Cardiac fibroblast (primary cell): ENCODE measurements at places on chromosomes 2 and 18.
A peak's percentile ranks its signal among the peaks of the same experiment; 100 is the strongest.

DNA sequence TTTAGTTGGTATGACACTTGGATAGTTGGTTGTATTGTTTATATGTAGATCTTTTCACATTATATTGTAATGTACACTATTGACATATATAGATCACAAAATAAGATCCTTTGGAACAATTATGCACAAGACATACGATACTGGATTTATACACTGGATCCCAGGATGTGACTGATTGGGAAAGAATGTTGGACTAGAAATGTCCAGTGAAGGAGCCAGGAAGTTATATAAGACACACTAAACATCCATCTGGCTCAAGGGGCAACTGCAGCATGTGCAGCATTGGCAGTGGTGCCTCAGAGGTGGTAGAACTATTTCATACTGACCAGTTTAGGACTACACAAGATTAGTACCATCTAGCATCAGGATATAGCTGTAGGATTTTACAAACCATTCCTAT lies 104.9 kb downstream of the TRABD2A start:
- DNase-seq: no peak

- peak; percentile 43 for DNase-seq
These were observed 173.1 kb upstream of the STON1 start for GRCh38 chr2:48356701-48357325.

GRCh38 chr18:57435846-57436190 lies 644 bp downstream of the ONECUT2 start:
- no peak for DNase-seq

- DNase-seq: no peak
These were observed 488.2 kb downstream of the PARD3B start for GRCh38 chr2:205033431-205033830.

GRCh38 chr2:189534854-189535832 lies 45.4 kb downstream of the SLC40A1 start:
- DNase-seq: peak; percentile 81

DNA sequence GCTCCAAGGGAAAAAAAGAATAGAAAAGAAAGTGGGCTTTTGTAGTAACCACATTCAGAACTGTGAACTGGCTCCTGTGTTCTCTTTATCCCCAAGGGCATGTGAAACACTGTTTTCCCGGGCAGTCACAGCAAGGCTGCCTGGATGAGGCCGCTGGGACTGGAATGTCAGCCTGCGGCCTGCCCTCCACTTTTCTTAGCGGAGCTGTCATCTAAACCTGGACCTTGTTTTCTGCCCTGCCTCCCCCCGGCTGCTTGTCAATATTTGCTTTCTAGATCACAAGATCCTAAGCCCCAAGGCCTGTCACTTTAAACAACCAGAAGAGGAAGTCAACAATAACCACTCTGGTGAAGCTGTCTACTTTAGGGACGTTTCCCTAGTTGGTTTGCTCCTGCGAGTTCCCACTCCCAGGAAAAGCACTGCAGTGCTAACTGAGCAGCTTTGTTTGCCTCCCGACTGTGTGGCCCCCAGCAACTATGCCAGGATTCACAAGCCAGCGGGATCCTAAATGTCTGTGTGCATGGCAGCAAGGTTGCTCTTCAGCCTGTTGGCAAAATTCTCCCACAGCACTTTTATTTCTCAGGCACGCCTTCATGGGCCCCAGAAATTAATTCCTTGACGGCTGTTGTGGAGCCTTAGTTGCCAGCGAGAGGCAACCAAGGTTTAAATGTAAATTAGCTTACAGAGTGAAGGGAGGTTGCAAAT lies 30.6 kb downstream of the SOWAHC start:
- DNase-seq: no peak

DNA sequence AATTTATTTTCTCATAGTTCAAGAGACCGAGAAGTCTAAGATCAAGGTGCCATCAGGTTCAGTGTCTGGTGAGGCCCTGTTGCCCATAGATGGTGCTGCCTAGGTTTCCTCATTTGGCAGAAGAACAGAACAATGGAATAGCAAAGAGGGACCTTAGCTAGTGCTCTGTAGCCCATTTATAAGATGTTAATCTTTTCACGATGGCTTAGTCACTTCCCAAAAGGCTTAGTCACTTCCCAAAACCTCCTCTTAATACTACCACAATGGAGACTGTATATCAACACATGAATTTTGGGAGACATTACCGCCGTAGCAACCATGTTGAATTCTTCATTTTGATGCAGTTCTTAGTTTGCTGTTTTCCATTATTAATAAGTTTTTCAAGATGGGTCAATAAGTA lies 246.3 kb upstream of the NRP2 start:
- DNase-seq: peak; percentile 71

DNA sequence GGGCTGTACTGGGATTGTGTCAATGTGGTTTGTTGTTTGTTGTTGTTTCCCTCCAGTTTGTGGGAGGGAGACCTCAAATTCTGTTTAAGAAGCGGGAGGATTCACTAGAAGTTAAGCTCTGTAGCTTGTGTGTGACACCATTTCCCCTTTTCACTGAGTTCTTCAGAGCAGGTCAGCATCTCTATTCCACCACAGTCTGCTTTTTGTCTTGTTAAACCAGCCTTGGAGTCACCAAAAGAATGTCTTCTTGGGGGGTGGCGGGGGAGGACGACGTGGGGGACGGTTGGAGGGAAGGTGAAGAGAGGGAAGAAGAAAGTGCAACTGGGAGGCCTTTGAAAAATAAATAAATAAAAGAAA lies 2.3 kb upstream of the BCL11A start:
- no peak for DNase-seq

DNA sequence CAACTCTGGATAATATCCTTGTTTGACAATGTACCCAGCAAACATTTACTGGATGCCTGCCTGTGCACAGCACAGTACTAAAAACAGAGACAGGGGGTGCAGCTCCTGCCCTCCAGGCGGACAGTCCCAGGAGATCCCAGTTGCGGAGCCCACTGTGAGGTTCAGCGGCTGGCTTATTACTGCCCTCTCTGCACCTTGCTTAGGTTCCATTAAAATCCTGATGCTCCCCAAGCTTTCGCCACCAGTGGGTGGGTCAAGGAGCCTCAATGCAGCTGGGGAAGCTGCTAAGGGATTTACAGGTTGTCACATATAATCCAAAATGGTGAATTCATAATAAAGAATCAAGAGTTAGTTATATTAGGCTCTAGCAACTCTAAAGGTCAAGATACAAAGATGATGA lies 38.3 kb downstream of the CRACDL start:
- DNase-seq: no peak
